ENCODE measurements at places on chromosomes 2 and 18.

DNA sequence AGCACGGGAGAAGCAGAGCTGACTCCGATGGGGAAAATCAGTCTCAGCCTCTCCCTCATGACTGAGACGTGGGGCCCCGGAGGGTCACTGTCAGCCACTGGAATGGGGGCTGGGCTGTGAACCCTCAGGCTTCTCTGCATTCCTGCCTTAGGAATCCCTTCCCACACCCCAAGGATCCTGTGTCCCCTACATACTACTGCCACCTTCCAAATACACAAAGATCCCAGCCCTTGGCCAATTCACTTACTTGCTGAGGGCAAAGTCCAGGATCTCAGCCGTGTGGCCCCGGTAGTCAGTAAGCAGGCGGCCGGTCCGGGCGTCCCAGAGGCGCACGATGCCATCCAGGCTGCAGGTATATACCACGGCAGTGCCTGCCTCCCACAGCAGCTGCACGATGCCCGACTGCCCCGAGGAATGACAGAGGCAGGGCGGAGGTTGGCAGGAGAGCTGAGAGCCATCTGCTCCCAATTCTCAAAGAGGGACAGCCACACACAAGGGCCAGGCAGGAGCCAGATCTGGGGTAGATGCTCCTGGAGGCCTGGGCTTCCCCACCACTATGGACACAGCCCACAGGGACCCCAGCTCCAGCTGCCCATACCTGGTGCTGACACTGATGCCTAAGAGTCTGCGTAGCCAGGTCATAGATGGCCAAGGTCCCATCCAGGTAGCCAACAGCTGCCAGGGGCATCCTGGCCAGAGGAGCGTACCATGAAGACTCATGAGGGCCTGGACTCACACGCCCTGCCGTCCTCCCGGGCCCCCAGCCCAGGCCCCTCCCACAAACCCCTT, 4.2 kb downstream of the GPBAR1 start:
- no peak for DNase-seq

GRCh38 chr2:173511357-173511756, 156.7 kb downstream of the CDCA7 start:
- DNase-seq, result no peak

DNA sequence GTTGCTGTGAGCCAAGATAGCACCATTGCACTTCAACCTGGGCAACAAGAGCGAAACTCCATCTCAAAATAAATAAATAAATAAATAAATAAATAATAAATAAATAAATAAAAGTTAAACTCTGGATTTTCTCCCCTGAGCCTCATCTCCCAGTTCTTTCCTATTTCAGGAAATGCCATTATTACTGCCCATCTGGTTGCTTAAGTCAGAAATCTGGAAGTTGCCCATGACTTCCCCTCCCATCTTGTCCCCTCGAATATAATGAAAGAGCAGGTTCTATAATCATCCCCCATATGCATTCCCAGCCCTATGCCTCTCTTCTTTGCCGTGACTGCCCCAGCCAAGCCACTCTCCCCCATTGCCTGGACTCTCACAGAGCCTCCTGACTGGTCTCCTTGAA, 4.2 kb upstream of the PSD4 start:
- DNase-seq, result no peak

- DNase-seq, result no peak
These were observed 62.7 kb upstream of the KIF5C start for GRCh38 chr2:148812306-148812705.
